ENCODE measurements at places on chromosomes 11 and 22.

DNA sequence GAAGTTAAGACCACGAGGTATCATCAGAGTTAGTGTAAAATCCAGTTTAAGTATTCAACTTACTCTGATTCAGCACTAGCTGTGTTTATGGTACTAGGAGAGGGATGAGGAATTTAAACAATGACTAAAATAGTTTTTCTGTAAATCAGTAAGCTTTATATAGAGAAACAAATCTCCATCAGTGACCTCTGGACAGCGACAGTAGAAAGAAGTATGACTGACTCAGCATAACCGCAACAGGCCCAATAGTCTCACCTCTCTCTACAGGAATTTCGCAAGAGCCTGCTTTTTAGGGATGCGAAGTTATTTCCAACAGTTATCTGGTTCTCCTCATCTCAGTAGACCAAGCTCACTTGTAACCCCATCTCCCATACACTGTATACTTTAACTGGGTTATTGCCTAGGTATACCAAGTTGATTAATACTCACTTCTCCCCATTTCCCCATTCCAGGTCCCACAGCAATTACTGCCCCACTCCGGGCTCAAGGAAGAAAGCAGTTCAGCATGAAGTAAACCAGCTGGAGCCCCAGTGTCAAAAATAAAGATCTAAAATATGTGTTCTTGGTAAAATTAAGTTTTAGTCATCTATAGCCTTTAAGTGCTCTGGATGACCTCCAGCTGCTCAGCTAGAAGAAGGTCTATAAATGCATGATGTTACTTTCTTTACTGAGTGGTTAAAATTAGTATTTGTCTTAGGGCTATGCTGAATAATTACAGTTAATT, 770.6 kb upstream of the CCDC90B start:
- DNase-seq = no peak

DNA sequence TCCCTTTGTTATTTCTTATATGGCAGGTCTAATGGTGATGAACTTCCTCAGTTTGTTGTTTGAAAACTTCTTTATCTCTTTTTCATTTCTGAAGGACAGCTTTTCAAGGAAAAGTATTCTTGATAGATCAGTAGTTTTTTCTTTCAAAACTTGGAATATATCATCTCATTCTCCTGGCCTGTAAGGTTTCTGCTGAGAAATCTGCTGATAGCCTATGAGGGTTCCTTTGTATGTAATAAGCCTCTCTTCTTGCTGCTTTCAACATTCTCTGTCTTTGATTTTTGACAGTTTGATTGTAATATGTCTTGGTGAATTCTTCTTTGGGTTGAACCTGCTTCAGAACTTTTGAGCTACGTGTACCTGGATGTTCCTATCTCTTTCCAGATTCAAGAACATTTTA, 46.0 kb downstream of the PIWIL4 start:
- DNase-seq = no peak

DNA sequence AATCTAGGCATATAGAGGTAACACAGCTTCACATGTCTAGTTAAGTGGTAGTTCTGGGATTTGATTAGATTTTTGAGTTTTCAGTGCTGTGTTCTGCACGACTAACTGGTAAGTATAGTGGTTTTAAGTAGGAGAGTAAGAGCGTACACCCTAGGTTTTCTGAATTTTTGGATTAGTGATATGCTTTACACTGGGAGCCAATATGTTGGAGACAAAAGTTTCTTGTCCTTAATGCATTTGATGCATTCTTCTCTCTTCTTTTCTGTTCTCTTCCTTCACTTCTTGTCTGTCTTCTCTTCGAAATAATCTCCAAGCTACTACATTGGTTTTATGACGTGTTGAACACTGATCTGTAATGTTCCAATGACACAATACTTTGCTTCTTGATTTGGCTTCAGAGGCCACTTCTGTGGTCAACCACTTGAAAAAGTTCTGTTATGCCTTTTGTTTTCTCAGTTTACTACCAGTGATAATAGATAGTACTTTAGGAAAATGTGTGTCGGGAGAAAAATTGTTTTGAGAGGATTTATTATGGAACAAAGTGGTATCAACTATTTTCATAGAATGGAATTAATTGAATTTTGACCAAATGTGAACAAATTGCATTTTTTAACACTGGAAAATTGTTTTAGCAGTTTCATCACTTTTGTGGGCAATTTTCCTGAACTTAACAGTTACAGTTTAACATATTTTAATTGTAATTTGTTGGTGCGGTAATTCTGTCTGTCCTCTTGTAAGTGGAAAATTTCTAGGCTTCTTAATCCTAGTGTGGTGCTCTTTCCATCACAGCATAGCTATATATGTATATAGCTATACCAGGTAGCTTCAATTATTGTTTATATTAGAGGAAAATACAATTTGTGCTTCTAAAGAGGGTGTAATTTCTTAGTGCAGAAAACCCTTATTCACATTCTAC, 2.6 kb downstream of the PDE3B start:
- DNase-seq = no peak

GRCh38 chr11:62461740-62462507, 43.1 kb downstream of the SCGB1A1 start:
- peak; percentile 36 for DNase-seq

DNA sequence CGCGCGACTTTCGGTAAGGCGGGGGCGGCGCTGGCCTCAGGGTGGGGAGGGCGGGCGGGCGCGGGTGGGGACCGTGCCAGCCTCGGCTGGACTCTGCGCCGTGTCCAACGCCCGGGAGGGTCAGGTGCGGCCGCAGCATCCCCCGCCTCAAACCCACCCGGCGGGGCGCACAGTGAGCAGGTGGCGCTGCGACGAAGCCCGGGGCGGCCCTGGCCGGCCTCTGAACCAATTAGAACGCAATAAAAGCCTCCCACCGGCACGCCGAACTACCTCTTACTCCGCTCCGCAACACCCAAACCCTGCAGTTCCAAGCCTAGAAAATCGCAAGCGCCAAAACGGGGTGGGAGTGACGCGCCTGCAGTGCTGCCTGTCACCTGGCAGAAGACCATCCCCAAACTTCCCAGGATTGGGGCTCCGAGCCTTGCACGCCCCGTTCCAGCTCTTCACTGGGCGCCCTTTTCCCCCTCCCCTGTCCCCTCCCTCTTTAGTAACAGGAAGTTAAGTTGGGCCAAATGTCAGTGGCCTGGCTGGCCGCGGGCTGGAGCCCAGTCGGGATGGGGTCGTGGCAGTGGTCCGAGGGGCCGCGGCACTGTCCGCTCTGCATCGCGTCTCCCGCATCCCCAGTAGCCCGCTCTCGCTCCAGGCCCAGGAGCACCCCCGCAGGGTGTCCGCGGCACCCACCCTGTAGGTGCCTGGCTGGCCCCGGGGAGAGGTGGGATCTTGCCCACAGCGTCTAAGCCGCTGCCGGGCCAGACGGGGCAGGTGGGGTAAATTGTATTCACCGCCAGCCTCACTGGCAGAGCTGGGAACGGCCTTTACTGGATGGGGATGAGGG, 541 bp downstream of the MICAL2 start:
- DNase-seq = no peak

- no peak for DNase-seq
Observed at GRCh38 chr11:102683277-102683676, 22.3 kb downstream of the MMP27 start.

- DNase-seq = no peak
Observed at GRCh38 chr11:12103411-12104225, 6.8 kb upstream of the MICAL2 start.

GRCh38 chr11:68711114-68711513, 26.8 kb downstream of the GAL start:
- no peak for DNase-seq

DNA sequence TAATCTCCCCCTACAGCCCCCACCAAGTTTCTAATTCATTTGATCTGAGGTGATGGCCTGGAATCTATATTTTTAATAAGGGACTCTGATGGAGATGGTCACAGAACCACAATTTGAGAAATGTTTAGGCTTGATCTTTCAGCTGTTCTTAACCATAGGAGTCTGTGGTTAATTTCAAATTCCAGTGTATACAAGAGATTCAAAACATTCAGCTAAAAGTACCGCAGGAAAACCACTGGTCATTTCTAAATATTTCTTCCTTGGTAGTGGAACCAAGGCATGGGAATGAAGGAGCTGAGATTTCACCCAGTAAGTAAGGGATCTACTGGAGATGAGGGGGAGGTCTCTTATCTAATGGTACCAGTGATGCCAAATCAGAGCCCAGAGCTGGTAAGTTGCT, 18.3 kb upstream of the GALNT18 start:
- no peak for DNase-seq

DNA sequence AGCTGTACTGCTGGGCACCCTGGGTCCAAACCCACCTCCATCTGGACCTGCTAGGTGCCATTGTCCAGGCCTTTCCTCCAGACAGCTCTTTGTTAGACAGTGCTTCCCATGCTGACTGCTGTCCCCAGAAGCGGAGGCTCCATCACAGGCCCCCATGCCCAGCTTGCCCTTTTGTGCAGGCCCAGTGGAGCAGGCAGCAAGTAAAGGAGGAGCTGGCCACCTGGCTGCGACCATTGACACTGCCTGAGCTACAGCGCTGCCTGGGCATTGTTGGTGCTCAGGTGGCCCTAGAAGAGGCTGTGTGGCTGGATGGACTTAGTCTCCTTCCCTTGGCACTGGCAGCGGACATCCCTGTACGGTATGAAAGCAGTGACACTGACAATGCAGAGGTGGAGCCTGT, 1.5 kb downstream of the DNHD1 start:
- DNase-seq = no peak

DNA sequence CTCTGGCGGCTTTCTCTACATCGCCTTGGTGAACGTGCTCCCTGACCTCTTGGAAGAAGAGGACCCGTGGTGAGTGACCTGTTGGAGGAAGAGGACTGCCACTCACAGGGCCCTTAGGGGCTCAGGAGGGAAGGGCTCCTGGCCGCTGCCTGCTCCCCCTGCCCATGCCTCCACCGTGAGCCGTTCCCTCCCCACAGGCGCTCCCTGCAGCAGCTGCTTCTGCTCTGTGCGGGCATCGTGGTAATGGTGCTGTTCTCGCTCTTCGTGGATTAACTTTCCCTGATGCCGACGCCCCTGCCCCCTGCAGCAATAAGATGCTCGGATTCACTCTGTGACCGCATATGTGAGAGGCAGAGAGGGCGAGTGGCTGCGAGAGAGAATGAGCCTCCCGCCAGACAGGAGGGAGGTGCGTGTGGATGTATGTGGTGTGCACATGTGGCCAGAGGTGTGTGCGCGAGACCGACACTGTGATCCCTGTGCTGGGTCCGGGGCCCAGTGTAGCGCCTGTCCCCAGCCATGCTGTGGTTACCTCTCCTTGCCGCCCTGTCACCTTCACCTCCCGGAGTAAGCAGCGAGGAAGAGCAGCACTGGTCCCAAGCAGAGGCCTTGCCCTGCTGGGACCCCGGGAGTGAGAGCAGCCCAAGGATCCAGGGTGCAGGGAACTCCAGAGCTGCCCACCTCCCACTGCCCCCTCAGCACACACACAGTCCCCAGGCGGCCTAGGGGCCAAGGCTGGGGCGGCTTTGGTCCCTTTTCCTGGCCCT, 6.9 kb downstream of the SLC39A13 start:
- DNase-seq = no peak

GRCh38 chr11:19281041-19281440, 40.3 kb upstream of the E2F8 start:
- no peak for DNase-seq

DNA sequence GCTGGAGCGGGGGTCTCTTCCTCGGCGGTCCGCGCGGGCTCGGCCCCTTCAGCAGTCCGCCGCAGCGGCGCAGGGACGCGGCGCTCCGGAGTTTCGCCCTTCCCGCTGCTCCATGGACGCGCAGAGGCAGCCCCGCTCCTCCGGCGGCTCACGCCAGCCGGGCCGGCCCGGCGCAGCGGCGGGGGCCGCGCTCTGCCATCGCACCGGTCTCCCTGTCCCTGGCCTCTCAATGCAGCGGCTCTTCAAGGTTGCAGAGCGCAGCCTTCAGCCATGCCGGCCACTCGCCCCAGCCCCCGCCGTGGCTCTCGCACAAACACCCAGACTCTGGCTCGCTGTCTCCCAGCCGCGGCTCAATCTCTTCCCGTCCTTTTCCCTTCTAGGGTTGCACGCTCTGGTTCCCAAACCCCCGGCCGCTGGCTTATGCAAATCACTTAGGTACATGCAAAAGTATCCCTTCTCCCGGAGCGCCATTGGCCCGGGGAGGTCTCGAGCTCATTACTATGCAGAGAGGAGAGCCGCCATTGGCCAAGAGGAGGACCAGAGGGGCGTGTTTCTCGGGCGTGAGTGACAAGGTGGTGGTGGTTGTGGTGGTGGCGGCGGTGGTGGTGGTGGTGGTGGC, at the start of gene LGR4:
LGR4 (minus strand) TSS at position 393 of the 619 bp plus-strand sequence. CDS start 488 bp downstream, outside the sequence.
- DNase-seq = peak; percentile 82

DNA sequence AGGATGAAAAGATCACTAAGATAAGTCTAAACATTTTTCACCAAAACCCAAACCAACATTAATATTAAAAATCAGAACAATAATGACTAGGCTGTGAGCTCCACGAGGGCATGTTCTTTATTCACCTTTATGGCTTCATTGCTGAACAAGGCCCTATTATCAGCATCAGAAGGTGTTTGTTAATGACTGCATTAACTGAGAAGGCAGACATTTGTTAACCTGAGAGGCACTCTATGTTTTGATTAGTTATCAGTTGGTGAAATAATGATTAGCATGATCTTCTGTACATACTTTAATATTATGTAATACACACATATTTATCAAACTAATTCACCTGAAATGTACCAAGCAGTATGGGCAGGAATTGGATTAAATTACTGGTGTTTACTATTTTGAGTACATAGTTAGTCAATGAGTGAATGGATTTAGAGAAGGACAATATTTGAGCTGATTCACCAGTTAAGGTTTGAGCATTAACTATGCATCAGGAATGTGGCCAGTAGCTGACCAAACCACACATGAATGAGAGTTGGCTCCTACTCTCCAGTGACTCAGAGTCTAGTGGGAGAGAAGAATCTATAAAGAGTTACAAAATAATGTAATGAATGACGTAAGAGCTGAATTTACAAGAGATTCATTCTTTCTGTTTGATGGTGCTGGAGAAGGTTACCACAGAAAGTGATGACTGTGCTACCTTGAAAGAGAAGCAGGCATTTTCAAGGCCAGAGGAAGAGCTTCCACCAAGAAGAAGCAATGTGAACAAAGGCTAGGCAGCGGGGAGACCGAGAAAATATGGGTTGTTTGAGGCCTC, 6.7 kb downstream of the IL18 start:
- peak; percentile 81 for DNase-seq
